ENCODE measurements at places on chromosomes 4 and X.
A peak's percentile ranks its signal among the peaks of the same experiment; 100 is the strongest.

DNA sequence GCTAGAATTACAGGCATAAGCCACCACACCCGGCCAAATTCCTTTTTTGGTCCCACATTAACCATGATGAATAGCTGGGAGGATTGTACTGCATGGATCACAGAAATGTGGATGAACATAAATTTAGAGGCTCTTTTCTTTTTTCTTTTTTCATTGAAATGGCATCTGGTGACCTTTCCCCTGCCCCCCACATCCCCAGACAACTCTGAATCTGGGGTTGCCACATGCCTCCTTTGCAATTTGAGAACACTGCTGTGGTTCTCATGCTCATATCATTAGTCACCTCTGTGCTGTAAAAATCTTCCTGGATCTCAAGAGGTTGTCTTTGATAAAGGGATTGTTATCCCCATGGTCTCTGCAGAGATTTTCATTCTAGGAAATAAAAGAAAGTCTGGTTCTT, 22.8 kb upstream of the FMR1NB start:
- DNase-seq, result no peak

DNA sequence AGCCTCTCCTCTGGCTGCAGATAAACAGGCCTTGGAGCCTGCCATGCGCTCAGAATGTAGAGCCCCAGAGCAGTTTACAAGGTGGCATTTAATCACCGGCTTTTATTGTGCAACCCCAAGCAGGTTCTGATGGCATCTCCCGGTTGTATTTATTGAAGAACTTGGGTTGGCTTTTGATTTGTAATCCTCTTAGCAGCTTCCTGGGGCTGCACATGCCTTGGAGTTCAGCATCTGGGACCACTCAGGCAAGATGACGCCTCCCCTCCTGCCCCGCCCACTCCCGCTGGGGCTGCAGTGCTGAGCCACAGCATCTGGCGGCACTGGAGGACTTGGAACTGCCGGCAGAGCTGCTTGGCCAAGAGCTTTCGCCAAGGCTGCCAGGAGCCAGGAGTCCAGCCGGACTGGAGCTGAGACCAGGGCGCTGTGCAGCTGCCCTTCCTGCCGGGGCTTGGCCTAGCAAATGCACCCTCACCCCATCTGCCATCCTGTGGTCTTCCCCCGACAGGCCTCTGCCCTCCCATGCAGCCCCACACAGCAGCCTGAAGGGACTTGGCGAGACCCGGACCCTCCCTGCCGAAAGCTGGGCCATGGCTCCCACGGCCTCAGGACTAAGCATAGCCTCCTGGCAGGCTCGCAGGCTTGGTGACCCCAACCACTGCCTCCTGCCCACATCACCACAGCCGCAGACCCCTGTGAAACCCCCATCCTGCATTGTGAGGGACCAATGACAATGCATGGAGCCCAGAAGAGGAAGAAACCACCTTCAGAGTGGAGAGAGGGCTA, 5.4 kb downstream of the HTRA3 start:
- DNase-seq, result no peak

GRCh38 chr4:158578476-158578875, 56.8 kb downstream of the RXFP1 start:
- DNase-seq, result no peak

GRCh38 chr4:16827794-16828724, 70.4 kb downstream of the LDB2 start:
- DNase-seq, result no peak

DNA sequence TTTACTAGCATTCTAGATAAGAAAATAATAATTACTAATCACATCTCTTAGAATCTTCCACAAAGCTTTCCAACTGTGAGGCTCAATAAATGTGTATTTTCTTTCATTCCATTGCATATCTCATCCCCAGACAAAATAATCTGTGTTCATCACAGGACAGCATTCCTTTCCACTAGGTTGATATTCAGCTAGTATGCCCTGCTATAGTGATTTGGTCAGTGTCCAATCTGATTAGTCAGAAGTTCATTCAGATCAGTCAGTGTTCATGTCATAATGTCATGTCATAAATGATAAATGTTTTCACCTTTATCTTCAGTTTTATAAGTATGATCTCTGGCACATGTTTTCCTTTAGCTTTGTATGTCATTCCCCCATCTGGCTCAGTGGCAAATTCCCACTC, 611.4 kb downstream of the KCTD8 start:
- no peak for DNase-seq

DNA sequence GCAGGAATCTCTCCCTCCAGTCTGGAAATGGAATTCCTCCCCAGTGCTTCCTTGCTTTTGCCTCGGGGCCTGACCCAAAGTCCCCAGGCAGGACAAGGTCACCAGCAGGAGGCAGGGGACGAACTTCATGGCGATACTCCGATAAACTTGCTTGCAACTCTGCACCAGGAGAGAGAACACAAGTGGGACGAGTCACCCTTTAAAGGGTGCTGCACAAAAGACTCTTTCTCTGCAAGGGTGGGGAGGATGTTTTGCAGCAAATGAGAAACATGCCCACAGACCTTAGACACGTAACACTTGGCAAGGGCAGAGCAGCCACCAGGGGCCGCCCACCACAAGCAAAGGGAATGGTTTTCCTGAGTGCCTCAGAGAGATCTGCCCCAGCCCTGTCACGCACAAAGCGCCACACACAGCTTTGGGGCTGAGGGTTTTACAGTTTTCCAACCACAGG, at the start of gene FGFBP2:
Gene FGFBP2 (minus strand): TSS at position 175 of the 451 bp plus-strand sequence. CDS start 46 bp downstream, at position 129.
- peak; percentile 42 for DNase-seq

DNA sequence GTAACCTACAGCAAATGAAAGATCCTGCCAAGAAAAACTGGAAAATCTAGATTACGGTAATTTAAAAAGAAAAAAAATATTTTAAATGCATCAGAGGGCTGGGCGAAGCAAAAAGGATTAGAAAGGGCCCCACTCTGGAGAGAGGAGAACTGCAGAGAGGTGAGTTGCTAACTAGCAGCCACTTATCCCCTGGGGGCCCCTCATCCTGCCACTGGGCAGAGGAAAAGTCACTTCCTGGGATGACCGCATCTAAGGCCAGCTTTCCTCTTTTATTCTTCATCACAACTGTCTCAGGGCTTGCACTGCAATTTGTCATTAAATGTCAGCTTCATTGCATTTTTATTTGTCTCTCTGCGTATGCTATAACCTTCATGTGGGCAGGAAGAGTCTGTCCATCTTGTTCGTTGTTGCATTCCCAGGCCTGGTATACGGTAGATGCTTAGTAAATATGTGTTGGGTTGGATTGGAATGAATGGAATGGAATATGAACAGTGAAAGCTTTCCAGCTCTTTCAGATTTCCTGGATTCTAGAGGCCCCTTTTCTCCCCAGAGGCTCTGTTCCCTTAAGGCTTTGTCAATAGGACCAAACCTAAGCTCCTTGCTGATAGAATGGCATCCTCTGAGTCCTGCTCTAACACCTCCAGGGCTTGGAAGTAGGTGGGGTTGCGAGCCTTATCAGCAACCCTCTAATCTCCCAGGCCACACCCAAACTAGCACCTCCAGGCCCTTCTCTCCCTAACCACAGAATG, 58.9 kb downstream of the TLR10 start:
- DNase-seq, result peak; percentile 29

DNA sequence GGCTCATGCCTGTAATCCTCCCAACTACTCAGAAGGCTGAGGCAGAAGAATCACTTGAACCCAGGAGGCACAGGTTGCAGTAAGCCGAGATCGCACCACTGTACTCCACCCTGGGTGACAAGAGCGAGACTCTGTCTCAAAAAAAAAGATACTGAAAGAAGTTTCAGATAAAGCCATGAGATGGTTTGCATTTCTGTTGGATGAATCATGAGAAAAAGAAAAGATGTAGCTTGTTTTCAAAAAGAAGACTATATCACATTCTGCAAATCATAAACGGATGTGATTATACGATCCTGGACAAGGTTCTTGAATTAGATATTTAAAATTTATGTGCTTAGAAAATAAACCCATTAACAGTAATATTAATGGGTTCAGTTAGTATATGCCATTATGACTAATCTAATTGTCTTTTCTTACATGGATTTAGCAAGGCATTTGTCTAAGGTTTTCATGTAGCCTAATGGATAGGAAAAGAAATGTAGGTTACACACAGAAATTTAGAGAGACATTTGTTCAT, 345.9 kb downstream of the SLC7A11 start:
- DNase-seq, result no peak

DNA sequence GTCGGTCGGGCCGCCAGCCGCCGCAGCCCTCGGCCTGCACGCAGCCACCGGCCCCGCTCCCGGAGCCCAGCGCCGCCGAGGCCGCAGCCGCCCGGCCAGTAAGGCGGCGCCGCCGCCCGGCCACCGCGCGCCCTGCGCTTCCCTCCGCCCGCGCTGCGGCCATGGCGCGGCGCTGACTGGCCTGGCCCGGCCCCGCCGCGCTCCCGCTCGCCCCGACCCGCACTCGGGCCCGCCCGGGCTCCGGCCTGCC, 213 bp downstream of the NFKB1 start:
- no peak for DNase-seq

DNA sequence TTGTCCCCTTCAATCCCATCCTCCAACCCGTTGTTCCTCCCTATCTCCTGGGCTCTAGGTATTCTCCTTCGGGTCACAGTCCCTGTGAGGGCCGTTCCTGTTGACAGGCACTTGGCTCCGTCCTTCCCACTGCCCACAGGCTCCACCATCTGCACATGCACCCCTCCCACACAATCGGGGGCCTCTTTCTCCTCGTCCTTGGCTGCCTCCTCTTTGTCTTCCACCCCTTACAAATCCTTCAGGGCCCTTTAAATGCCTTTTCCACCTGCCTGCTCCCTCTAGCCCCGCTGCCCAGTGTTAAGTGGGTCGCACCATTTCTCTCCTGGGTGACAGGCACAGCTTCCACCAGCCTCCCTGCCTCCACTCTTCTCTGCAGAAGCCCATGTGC, 2.7 kb upstream of the AVPR2 start:
- no peak for DNase-seq

DNA sequence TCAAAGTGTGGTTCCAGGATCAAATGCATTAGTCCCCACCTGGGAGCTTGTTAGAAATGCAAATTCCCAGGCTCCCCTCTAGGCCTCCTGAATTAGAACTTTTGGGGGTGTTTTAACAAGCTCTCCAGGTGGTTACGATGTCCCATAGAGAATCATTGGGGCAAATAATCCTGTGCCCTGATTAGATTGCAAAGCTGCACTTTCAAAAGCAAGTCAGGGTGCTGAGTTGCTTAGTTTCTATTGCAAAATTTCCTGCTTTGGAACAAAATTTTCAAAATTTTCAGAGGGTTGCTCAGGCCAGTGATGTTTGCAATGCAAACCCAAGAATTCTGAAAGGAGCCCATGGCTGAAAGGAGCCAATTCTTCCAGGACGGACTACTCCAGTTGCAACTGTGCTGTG, 71.0 kb downstream of the MGST2 start:
- no peak for DNase-seq

DNA sequence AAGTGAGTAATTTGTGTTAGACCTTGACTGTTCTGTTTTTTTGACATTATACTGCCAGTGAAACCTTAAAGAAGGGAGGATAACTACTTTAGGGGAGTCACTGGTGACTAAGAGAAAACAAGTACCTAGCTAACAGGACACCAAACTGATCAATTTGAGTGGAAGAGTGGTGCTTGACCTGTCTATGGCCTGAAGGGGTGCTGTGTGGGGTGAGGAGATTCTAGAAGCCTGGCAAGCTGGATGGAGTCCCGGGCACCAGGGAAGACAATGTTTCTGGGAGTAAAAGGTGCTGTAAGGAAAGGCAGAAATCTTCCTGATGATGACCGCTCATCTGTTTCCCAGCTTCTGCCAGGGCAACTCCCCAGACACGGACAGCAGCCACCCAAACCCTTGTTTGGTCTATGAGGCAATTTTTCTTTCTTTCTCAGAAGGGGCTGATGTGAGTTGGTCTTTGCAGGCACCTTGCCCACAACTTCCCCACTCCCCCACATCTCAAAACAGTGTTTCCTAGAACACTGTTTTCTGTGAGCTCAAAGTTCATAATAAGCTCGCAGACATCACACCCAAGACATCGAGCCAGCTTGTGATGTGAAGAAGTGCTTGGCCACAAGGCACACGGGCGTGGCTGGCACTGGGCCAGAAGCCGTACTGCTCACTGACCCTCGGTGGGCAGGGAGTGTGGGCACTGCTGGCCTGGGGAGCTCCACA, 4.6 kb downstream of the TXK start:
- no peak for DNase-seq

DNA sequence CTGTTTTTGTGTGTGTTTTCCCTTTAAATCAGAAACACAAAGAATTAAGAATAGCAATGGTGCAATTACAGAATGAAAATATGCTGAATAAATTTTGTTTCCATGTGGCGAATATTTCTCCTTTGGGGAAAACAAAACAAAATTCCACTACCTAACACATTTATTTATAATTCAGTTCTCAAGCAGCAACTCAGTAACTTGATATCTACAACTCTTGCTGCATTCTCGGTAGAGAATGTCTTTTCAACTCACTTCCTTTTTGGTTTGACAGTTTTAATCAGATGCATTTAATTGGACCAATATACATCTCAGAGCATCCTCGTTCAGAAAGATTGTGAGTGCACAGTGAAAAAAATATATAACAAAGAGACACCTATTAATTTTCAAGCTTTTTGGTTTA, 30.8 kb downstream of the ZNF827 start:
- no peak for DNase-seq

DNA sequence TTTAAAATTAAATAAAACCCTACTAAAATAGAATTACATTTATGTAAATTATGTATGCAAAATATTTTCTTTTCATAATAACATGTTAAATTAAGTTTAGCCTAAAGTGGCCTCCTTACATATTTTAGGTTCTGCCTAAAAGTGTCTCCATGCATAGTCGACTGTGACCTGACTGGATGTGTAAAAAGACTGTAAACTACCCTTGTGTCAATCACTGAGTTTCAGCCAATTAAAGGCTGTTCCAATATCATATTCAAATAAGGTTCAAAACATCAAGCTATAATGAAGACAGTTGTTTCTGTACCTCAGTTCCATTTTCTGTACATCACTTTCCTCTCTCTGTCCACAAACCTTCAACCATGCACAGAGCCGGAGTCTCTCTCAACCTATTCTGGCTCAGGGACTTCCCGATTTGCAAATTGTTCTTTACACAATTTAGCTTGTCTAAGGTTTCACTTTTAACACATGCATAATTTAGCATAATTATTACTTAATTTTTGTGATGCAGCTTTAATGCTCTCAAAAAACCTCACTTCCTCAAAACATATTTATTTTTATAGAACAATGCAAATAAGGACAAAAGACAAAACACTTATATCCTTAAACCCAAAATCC, 60.1 kb downstream of the SH3RF1 start:
- no peak for DNase-seq

DNA sequence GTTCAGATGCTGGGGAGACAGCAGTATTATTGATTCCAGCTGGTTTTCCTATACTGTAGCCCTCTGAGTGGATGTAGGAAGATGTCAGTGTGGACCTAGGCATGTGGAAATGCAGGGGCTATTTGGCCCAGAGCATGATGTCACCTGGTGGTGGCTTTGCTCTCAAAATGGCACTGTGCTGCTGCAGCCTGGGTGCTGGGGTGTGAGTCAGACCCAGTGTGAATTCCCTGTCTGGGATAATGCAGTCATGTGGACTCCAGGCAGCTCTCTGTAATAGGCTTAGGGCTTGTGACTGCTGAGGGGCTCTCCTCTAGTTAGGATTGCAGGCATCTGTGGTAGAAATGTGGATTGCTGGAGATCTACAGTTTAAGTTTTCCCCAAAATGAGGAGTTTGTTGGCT, 70.7 kb downstream of the DCAF8L2 start:
- no peak for DNase-seq

- DNase-seq, result no peak
These were observed 1476.9 kb downstream of the ARAP2 start for GRCh38 chr4:34767407-34767806.

Measured in SJSA1 (cell line).